Activated T-cell treated with anti-CD3 and anti-CD28 coated beads, Interleukin-2, amount 50 U/mL, for 72 hours (primary cell): ENCODE measurements at places on chromosomes 6 and 20. TPM values are rescaled to one million over a fixed set of nuclear protein-coding genes. Genes with fewer than 3 reads are reported as not detected.

DNA sequence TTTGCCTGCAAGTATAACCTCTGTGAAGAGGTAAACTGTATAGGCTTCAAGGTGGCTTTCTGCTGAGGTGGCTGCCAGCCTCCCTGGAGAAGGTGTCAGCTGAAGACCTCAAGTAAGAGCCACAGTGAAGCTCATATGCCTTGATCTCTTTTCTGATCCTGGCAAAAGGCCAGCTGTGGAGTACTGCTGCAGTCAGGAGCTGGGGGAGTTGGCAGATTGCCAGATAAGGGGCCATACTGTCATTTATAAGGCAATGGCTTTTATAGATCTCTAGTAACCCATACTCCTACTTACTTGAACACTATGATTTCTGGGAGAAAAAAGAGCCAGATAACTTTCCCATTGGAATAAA lies 8.8 kb upstream of the CEP85L start:
- H3K27me3 ChIP-seq, result no peaks in the 10 kb centered on the region
- peak overlapping the region; percentile 95 for H3K27ac ChIP-seq
- peak; percentile 55 for DNase-seq
- H3K36me3 ChIP-seq, result peaks cover 11% of the 10 kb centered on the region
- H3K4me3 ChIP-seq, result peak overlapping the region; percentile 43

- H3K27ac ChIP-seq, result no peak overlapping the region
- no peak overlapping the region for H3K4me3 ChIP-seq
- no peaks in the 10 kb centered on the region for H3K27me3 ChIP-seq
- H3K4me1 ChIP-seq, result peaks cover 8% of the 10 kb centered on the region
- DNase-seq, result no peak
- H3K36me3 ChIP-seq, result no peaks in the 10 kb centered on the region
Observed at GRCh38 chr20:56781108-56781739, 152.1 kb downstream of the TFAP2C start.

- H3K4me1 ChIP-seq, result no peaks in the 10 kb centered on the region
- H3K27ac ChIP-seq, result no peak overlapping the region
- H3K4me3 ChIP-seq, result no peak overlapping the region
- H3K27me3 ChIP-seq, result peaks cover 24% of the 10 kb centered on the region
Observed at GRCh38 chr20:59830665-59831023, 102.8 kb downstream of the SYCP2 start.

DNA sequence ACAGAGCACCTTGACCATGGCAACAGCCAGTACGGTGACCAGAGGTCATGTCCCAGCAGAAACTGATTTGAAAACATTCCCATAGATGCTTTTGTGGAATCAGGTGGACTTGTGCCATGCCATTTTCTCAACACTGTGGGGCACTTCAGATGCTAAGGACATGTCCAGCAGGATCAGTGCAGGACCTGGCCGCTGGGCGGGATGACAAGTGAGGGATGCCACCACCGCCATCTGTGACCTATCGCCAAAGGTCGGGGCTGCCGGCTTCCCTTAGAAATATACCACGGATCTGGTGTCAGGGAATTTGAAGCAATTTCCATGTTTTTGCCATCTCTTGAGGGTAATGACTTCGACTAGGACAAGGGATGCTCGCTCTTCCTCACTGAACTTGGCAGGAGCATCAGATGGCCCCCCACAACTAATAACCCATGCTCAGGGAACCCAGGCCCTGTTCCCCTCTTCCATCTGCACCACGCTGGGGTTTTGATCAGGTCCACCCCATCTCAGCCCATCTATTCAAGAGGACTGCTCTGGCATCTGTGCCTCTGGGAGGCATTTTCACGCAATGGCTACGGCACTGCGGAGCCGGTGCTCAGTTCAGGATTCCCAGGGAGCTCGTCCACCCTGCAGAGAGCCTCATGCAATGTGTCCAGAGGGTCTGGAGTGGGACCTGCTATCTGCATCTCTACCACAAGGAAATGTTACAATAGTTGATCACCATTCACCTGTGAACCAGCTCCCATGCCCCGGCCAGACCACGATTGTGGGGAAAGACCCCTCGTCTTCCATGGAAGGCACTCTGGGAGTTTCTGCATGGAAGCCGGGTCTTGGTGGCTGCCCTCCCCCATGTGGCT lies 302.6 kb downstream of the TAF4 start:
- H3K36me3 ChIP-seq, result no peaks in the 10 kb centered on the region
- H3K27ac ChIP-seq, result no peak overlapping the region
- DNase-seq, result no peak

- no peak for DNase-seq
- no peak overlapping the region for H3K27ac ChIP-seq
- no peaks in the 10 kb centered on the region for H3K36me3 ChIP-seq
- H3K4me3 ChIP-seq, result no peak overlapping the region
- peaks cover 19% of the 10 kb centered on the region for H3K27me3 ChIP-seq
Observed at GRCh38 chr6:11425876-11426275, 111.7 kb upstream of the TMEM170B start.

DNA sequence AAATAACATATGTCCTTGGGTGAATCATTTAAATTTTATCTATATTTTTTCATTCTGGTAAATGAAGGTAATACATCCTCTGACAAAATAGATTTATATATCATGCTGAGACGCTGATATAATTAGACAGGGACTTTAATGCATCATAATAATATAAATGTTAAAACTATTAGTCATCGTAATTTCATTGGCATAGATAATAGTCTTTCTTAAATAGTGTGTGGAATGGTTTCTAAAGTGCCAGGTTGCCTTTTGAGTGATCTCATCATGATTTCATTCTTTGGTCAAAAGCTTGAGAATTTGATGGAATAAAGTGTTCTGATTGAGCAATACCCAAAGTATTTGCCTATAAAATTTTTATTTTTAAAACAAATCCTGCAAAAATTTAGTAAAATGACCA lies 43.2 kb upstream of the BMP5 start:
- H3K27me3 ChIP-seq, result no peaks in the 10 kb centered on the region
- H3K4me3 ChIP-seq, result no peak overlapping the region
- H3K36me3 ChIP-seq, result no peaks in the 10 kb centered on the region
- no peaks in the 10 kb centered on the region for H3K4me1 ChIP-seq
- DNase-seq, result no peak

GRCh38 chr6:129957941-129958898 lies 60.2 kb upstream of the L3MBTL3 start:
- H3K36me3 ChIP-seq, result no peaks in the 10 kb centered on the region
- H3K4me1 ChIP-seq, result no peaks in the 10 kb centered on the region
- no peak overlapping the region for H3K4me3 ChIP-seq
- no peaks in the 10 kb centered on the region for H3K27me3 ChIP-seq
- H3K27ac ChIP-seq, result no peak overlapping the region
- DNase-seq, result no peak

- no peaks in the 10 kb centered on the region for H3K36me3 ChIP-seq
- no peaks in the 10 kb centered on the region for H3K27me3 ChIP-seq
- no peak overlapping the region for H3K27ac ChIP-seq
- no peak overlapping the region for H3K4me3 ChIP-seq
Observed at GRCh38 chr6:88119769-88120168, 46.4 kb downstream of the CNR1 start.

HLA-G gene
- total RNA-seq, result not detected

DNA sequence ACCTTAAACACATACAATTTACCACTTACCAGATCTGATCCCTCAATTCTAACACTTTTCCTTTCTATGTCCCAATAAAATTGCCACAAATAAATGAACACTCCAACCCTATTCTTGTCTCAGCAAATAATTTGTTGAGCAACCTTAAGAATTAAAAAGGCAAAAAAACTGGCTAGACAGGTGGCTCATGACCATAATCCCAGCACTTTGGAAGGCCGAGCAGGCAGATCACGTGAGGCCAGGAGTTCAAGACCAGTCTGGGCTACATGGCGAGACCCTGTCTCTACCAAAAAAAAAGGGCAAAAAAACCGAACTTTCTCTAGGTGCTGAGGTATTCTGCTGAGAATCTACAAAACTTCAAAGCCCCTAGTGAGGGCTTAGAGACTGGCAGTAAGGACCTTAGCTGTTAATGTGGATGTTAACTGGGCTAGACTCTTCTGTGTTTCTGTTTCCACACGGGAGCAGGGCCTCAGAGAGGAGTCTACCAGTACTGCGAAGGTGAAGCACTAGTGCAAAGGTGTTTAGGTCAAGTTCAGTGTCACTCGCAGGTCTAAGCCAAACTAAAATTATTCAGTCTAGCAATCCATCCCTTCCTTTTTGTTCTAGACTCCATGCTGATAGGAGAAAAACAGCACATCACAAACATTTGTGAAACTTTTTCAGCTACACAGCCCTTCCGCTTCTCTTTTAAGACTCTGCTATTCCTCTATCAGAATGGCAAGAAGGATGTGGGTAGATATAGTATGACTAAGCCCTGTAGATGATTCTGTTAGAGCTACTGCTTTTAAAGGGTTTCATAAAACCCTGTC lies 2.6 kb downstream of the FASTKD5 start:
- no peak for DNase-seq
- peak overlapping the region; percentile 91 for H3K27ac ChIP-seq
- H3K36me3 ChIP-seq, result peaks cover 17% of the 10 kb centered on the region
- no peaks in the 10 kb centered on the region for H3K27me3 ChIP-seq
- peaks cover 63% of the 10 kb centered on the region for H3K4me1 ChIP-seq
- H3K4me3 ChIP-seq, result peak overlapping the region; percentile 97

- H3K27ac ChIP-seq, result no peak overlapping the region
- no peaks in the 10 kb centered on the region for H3K36me3 ChIP-seq
- no peak for DNase-seq
- no peaks in the 10 kb centered on the region for H3K27me3 ChIP-seq
- no peak overlapping the region for H3K4me3 ChIP-seq
Observed at GRCh38 chr6:88705601-88706000, 257.8 kb downstream of the RNGTT start.

DNA sequence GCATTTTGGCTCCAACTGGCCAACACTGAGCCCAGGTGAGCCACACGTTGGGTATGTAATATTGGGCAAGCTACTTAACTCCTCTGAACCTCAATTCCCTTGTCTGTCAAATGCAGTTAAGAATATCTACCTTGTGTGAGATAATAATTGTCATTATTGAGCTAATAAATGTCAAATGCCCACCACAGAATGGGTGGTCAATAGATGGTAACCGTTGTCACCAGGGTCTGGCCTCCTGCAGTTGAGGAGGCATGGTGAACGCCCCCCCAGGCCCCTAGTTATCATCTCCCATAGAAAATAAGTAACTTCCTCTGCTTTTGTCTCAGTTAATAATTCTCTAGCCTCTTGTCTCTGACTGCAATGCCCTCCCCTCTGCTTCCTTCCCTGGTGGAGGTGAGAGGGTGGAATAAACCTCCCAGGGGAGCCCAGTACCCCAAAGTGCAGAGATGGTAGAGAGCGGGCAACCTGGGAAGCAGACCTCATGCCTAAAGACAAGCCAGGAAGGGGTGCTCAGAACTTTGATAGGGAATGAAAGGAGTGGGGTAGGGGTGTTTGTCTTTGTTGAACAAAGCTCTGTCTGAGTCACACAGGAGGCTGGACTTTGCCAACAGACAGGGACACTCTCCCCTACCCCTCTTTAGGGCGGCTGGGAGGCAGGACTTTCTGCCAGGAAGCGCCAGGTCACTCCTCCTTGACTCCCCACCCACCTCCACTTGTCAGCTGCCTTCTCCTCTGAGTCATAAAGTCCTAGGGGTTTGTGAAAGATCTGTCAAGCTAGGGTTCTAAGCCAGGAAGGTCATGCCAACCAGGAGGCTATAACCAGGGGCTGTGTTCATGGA lies 1.3 kb upstream of the UNC5CL start:
- no peaks in the 10 kb centered on the region for H3K36me3 ChIP-seq
- H3K27me3 ChIP-seq, result no peaks in the 10 kb centered on the region
- H3K27ac ChIP-seq, result no peak overlapping the region
- H3K4me3 ChIP-seq, result no peak overlapping the region

DNA sequence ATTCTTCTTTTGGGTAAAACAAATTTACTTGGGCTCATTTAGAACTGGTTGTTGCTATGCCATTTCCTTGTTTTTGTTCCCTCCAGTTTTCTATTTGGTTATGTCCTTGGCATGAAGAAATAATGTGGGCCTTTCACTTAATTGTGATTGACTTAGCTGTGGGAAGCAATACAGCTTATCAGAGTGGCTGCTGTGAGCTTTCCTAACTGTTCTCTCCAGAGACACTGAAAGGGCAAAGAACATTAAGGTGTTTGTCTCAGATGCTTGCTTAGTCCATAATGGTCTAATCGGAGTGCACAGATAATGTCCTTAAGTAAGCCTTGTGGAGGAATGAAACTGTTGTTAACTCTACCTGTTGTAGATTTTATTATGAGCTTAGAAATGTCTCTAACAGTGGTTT lies 56.6 kb downstream of the SH3BGRL2 start:
- H3K4me3 ChIP-seq, result no peak overlapping the region
- H3K27ac ChIP-seq, result no peak overlapping the region
- H3K27me3 ChIP-seq, result no peaks in the 10 kb centered on the region

CYP24A1 gene
- total RNA-seq, result not detected

IPCEF1 gene
- total RNA-seq, result 20.4 TPM

SIRPA gene
- total RNA-seq, result 0.05 TPM

GRCh38 chr6:9002833-9003232 lies 567.5 kb upstream of the SLC35B3 start:
- DNase-seq, result no peak
- H3K27me3 ChIP-seq, result no peaks in the 10 kb centered on the region
- no peak overlapping the region for H3K4me3 ChIP-seq
- no peak overlapping the region for H3K27ac ChIP-seq

GRCh38 chr6:161274488-161274858 lies 612 bp upstream of the AGPAT4 start:
- H3K27ac ChIP-seq, result peak overlapping the region; percentile 40
- peak overlapping the region; percentile 97 for H3K4me3 ChIP-seq
- peaks cover 7% of the 10 kb centered on the region for H3K27me3 ChIP-seq
- DNase-seq, result no peak
- no peaks in the 10 kb centered on the region for H3K36me3 ChIP-seq

DNA sequence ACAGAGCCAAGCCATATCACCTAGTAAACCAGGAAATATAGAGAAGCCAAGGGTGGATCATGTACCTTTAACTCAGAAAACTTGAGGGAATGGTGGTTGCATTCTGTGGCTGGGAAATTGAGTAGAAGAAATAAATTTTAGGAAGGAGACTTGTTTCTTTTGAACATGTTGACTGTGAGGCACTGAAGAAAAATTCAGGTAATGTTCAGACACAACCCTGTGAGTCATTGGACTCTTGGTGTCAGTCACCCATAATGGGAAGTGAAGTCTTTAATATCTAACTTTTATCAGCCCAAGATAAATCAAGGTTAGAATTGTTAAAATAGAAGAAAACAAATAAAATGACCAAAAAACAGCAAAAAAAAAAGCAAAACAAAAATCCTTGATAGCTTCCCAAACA lies 98.8 kb upstream of the GRIK2 start:
- no peaks in the 10 kb centered on the region for H3K4me1 ChIP-seq
- no peaks in the 10 kb centered on the region for H3K27me3 ChIP-seq
- H3K36me3 ChIP-seq, result no peaks in the 10 kb centered on the region
- no peak overlapping the region for H3K4me3 ChIP-seq

- no peak overlapping the region for H3K4me3 ChIP-seq
- H3K4me1 ChIP-seq, result peaks cover 11% of the 10 kb centered on the region
- H3K27ac ChIP-seq, result no peak overlapping the region
- no peaks in the 10 kb centered on the region for H3K36me3 ChIP-seq
- H3K27me3 ChIP-seq, result no peaks in the 10 kb centered on the region
Observed at GRCh38 chr6:73640179-73640750, 13.5 kb downstream of the SLC17A5 start.
